ENCODE measurements at places on chromosomes 3 and 15.

DNA sequence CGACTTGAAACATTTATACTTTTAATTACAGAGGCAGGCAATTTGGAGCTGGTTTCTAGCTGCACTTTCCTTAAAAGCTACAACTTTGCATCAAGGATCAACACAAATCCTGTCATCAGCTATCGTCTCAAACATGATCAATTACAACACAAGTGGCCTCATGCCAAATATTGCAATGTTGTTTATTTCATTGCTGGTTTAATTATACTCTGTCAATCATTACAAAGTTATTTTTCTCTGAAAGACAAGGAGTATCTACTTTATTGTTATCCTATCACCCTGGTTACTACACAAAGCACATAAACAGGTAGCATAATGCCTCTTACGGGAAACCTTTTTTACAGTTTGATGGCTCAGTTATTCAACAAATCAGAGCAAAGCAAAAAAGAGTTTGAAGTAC is 58.0 kb upstream of the FOXB1 start:
- no peak for DNase-seq

GRCh38 chr3:9622438-9622837 is 26.9 kb upstream of the MTMR14 start:
- DNase-seq = no peak

DNA sequence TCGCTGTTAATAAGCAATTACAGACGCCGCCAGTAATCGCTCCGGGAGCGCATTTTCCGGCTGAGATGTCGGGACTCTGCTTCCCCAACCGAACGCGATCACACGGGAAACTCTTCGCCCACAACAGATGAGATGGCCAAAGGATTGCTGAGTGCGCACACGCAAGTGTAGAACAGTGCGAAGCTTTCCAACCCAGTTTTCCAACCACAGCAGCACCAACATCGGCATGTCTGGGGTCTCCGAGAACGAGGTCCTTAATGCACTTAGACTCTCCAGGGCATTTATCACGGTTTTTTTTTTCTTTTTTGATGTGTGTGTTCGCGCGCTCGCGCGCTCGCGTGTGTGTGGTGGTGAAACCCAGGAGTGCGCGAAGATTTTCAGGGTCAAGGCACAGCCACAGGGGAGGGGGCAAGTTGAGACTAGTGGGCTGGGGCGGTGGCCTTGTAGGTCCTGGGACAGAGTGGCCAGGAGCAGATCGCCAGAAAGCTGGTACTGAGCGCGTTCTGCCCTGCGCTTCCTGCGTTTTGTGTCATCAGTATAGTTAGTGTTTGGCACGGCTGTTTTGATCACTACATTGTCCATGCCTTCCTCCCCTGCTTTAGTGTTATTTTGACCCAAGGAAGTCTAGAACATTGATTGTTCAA is 1.8 kb upstream of the EOMES start:
- DNase-seq = no peak

- DNase-seq = no peak
Measured at GRCh38 chr3:191740712-191741111, 279.7 kb downstream of the PYDC2 start.

GRCh38 chr3:4994144-4994730 is 15.0 kb downstream of the BHLHE40 start:
- DNase-seq = no peak

DNA sequence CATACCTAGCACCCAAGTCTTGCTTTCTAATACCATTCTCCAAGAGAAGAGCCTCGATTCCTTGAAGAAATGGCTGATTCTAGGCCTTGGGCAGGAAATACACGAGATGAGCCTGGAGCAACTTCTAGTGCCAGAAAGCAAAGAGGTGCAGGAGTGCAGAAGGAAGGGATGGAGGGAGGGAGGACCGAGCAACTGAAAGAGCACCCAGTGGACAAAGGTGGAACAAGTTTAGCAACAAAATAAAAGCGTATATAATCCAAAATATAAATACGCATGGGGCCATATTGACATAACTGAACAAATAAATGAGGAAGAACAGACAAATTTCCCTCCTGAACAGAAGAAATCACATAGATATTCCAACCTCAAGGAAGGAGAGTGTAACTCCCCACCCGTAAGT is 34.4 kb downstream of the CHSY1 start:
- DNase-seq = no peak

DNA sequence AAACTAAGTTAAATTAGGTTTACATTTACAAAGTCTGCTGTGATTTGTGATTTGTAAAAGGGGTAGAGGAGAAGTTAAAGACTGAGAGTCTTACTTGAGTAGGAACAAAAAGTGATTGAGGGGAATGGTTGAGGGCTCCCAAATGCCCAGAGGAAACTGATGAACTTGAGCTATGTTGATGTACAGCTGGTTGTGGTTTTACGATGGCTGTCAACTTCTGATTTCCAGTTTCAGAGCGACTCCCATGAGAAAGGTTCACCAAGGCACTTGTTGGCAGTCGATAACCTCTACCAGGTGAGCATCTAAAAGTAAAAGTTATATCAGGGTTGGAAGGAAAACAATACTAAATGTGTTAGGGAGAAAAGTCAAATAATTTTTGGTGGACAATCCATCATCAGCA is 91.0 kb downstream of the XRN1 start:
- no peak for DNase-seq

- no peak for DNase-seq
Measured at GRCh38 chr3:155956508-155957411, 86.3 kb downstream of the GMPS start.

DNA sequence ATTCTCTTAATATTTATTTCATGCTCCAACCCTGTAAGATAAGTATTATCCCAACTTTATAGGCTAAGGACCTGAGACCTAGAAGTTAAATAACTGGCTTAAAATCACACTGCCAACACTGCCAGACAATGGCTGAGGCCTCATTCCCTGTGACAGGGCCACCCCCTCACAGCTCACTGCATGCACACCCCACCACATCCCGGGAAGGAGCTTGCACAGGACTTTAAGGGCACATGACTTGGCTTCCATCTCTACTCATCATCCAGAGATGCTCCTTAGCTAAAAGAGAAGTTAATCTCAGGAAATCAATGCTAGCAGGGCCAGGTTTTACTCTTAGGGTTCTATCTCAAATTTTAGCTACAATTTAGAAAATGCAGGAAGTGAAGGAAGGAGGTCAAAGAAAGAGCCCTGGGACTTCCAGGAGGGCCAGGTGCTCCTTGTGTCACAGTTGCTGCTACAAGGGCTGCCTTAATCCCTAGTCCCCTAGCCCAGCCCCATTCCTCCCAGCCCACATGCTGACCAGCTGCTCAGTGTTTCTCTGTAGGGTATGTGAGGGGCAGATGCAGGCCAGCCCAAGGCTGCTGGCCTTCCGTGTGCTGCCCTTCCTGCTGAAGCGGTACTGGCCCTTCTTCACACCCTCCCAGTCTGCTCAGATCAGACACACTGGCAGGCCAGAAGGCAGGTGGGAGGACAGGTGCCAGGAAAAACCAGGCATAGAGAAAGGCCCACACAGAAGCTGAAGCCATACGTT is 53.5 kb downstream of the WWTR1 start:
- DNase-seq = no peak

GRCh38 chr3:23649448-23649847 is 156.3 kb upstream of the UBE2E1 start:
- DNase-seq = no peak

DNA sequence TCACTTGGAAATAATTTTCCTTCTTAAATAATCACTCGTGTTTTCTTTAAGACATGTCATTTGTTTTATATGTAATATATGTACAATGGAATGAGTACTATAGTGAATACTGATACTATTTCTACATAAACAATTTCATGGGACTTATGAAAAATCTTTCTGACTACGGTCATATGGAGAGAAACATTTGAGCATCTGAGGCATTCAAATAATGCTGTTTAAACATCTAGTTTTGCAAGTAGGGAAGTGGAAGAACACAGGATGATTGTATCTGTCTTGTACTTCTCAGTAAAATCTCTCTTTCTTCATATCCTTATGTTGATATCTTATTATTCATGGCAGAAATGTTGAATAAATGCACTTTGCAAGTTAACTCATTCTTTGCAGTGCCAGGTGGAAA is 599.5 kb upstream of the KCNMB2 start:
- DNase-seq = no peak

- DNase-seq = no peak
Measured at GRCh38 chr15:48470096-48470495, 138.9 kb downstream of the DUT start.

- no peak for DNase-seq
Measured at GRCh38 chr15:48170981-48171380, 7.1 kb downstream of the MYEF2 start.

GRCh38 chr3:60445446-60445845 is 805.8 kb downstream of the FHIT start:
- DNase-seq = no peak

GRCh38 chr3:179038216-179038898 is 33.3 kb downstream of the ZMAT3 start:
- DNase-seq = no peak

GRCh38 chr3:16104156-16104555 is 70.3 kb upstream of the GALNT15 start:
- no peak for DNase-seq

- DNase-seq = no peak
Measured at GRCh38 chr3:101163554-101163953, 156.8 kb downstream of the IMPG2 start.

GRCh38 chr15:52730173-52730572 is 51.0 kb upstream of the ATOSA start:
- DNase-seq = no peak

- DNase-seq = no peak
Measured at GRCh38 chr3:129077222-129077621, 16.6 kb downstream of the GP9 start.

DNA sequence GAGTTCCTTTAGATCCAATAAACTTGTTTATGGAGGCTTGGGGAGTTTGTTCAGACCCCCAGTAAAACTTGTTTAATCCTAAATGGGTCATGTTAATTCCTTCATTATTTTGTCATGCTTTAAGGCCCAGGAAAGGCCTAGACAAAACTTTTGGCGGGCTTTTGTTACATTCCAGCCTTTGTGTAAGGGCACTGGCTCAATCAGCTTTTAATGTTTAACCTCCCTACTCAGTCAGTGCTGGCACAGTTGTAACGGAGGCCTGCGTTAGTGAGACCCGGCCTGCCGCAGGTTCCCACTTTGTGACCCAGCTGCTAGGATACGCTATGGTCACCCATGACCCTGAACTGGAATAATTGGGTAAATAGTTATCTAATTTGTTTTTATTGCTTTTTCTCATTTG is 59.2 kb downstream of the OXSM start:
- DNase-seq = no peak

DNA sequence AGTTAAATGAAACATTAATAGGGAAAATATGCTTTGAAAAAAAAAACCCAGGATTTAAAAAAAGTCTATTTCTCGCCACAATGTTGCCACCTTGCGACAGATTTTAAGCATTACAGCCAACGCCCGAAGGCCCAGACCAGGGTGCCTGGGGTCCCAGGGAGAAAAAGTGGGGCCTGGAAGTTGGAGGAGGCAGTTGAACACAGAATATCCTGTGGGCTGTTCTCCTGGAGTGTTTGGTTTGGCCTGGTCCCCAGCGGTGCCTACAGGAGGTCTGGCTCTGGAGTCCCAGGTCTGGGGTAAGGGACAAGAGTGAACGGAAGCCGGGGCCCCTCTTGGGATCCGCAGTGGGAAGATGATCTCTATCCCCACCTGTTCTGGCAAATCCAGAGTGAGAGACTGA is 3.4 kb downstream of the RNU6-1 start:
- peak; percentile 57 for DNase-seq

GRCh38 chr3:161171639-161172552 is 49.2 kb upstream of the NMD3 start:
- no peak for DNase-seq

DNA sequence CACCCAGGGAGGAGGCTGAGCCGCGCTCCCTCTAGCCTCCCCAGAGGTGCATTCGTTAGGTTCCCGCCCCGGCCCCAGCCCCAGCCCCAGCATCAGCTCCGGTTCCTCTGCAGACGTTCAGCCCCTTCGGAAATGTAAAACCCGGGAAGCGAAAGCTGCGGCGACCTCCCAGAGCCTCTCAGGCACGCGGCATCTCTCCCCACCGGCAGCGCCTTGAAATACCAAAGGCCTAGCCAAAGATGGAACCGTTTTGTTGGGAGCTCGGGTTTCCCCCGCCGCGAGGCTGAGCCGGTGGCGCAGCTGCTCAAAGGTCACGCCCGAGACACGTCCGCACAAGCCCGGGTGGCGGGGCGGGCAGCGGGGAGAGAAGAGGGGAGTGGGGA is 77.8 kb upstream of the HES1 start:
- peak; percentile 54 for DNase-seq

- no peak for DNase-seq
Measured at GRCh38 chr15:100681335-100681746, 79.0 kb downstream of the ASB7 start.

GRCh38 chr15:59160880-59161593 is 45.6 kb upstream of the LDHAL6B start:
- DNase-seq = peak; percentile 16

- DNase-seq = no peak
Measured at GRCh38 chr3:162152636-162153035, 656.0 kb downstream of the OTOL1 start.

- no peak for DNase-seq
Measured at GRCh38 chr15:66685638-66686150, 16.3 kb upstream of the SMAD6 start.

DNA sequence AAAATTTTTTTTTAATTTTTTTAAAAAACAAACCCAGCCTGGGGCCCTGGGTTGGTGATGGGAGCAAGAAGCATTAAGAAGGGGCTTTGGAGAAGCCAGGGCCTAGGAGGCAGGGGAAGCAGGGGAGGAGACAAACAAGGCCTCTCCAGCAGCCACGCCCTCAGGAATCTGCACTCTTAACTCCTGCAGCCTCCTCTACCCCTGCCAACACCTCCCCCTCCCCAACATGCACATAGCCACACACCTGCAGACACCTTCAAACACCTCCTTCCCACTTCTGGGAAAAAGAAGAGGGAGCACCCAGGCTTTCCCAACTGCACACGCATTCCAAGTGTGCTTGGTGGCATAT is 2.7 kb upstream of the DCAF1 start:
- DNase-seq = no peak

- DNase-seq = no peak
Measured at GRCh38 chr3:106121491-106122289, 252.9 kb upstream of the CBLB start.

DNA sequence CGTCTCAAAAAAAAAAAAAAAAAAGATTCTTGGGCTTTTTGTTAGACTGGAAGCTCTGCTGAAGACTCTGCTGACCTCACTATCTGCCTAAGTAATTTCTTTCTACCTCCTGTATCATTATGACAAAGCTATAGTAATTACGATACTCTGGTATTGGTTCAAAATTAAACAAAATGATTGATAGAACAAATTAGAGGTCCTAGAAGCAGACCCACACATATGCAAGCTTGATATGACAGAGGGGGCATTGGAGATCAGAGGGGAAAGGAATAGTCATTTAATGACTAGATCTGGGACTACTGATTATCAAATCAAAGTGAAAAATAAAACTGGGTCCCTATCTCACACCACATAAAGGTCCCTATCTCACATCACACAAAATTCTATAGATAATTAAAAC is 21.9 kb upstream of the AP3B2 start:
- no peak for DNase-seq

GRCh38 chr15:94968133-94968532 is 736.8 kb downstream of the MCTP2 start:
- DNase-seq = no peak

All from activated naive CD8-positive, alpha-beta T cell treated with anti-CD3 and anti-CD28 coated beads, Interleukin-2, amount 50 U/mL, for 24 hours (primary cell).